ENCODE measurements at places on chromosomes 3 and 15.
A peak's percentile ranks its signal among the peaks of the same experiment; 100 is the strongest.

DNA sequence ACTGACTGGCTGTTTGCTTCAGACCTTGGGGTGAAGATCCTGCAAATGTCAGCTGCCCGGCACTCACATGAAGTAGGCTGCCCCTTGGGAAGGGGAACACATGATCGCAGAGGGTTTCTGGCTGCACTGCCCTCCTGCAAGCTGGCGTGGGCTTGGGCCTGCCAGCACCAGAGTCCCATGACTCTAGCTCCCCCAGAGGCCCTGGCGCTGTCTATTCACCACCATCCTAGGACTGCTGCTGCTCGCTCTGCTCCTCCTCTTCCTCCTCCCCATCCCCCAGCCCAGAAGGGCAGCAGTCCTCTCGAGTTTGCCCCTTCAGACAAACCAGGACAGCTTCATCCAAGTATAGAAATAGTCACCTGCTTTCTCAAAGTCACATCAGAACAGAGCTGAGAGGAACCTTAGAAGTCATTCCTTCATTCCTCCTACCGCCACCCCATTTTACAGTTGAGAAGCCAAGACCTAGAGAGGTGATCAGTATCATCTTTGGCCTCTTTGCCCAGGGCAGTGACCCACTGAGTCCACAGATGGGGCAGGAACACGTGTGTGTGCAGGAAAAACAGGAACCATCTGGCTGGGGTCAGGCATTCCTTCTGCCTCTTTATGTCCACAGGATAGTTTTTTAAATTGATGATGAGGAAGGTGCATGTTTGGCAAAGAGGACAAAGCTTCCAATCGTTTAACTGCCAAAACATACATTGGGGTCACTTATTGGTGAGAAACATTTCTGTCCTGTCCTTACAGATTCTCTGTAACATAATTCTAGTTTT, 13.2 kb downstream of the DPH3 start:
- no peak for DNase-seq

DNA sequence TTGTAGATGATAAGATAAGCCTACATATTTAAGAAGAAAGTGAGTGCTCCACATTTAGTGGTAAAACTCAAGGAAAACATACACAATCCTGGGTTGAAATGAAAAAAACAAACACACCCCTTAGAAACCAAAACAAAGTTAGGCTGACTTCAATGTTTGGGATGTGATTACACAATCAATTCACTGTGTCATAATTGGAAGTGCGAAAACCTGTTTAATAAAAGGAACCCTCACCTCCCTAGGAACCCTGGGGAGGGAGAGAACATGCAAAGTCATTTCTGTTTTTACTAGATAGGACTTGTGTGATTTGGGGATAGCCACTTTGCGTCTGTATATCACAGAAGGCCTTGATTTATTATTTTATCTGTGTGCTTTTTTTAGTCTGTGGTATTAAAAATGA, 275.0 kb downstream of the NFKBIZ start:
- DNase-seq = peak; percentile 3

GRCh38 chr3:55309336-55309735, 177.8 kb downstream of the WNT5A start:
- DNase-seq = no peak

- DNase-seq = no peak
These were observed 74.4 kb downstream of the MGLL start for GRCh38 chr3:127747751-127748521.

- no peak for DNase-seq
These were observed 6.8 kb upstream of the SKOR1 start for GRCh38 chr15:67818464-67818863.

GRCh38 chr3:46737329-46737731, 19.7 kb upstream of the PRSS50 start:
- DNase-seq = no peak

Data from erythroblast (primary cell).